ENCODE measurements at places on chromosomes 4 and X. TPM values are rescaled to one million over a fixed set of nuclear protein-coding genes. Genes with fewer than 3 reads are reported as not detected.

DNA sequence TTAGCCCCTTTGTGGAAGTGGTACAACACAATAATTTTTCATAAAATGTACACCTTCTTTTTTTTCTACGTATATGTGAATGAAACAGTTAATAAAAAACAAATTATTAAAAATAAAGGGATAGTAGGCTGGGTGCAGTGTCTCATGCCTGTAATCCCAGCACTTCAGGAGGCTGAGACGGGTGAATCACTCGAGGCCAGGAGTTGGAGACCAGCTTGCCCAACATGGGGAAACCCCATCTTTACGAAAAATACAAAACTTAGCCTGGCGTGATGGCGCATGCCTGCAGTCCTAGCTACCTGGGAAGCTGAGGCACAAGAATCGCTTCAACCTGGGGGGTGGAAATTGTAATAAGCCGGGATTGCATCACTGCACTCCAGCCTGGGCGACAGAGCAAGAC is 244.9 kb downstream of the RAPGEF2 start:
- no peak for DNase-seq

DNA sequence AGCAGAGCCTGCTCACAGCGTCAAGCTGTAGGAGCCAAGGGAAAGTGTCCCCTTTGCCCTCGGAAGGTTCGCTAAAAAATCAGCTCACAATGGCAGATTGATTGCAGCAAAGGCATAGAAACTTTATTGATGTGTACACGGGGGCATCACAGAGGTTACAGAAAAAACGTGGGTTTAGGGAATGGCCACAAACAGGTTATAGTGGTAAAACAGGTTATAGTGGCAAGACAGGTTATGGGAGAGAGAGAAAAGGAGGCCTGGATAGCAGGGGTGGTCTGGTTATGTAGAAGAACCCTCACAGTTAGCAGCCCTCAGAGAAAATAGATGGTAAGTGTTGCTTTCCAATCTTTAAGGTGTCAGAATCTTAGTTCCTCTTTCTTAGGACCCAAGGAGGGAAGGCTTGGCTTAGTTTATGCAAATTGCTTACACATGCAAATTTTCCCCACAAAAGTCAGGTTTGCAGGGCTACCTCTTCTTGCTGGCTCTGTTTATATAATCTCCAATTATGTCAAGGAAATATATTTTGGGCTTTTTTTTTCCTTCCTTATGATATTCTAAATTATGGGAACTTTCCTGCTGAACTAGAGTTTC is 113.7 kb downstream of the BMP15 start:
- no peak for DNase-seq

DNA sequence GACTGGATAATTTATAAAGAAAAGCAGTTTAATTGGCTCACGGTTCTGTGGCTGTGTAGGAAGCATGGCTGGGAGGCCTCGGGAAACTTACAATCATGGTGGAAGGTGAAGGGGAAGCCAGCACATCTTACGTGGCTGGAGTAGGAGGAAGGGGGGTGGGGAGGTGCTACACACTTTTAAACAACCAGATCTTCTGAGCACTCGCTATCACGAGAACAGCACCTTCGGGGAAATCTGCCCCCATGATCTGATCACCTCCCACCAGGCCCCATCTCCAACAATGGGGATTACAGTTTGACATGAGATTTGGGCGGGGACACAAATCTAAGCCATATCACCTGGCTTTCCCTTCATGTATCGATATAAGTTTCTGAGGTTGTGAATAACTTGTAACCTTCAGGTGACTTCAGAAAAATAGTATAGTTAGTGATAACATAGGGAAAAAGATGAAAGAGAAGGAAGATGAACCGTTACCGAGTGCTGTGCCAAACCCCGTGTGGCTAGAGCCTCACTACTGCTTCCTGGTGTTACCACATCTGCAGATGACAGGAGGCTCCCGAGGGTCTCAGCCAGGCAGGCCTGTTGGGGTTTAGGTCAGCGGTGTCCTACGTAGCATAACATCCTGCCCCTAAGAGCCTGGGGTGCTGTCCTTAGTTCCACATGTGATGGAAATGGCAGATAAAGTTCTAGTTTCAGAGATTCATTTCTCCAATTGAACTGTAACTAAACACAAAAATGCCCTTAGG is 103.5 kb downstream of the TNIP2 start:
- no peak for DNase-seq

GRCh38 chr4:152408514-152409327 is 127.2 kb downstream of the FBXW7 start:
- no peak for DNase-seq

DNA sequence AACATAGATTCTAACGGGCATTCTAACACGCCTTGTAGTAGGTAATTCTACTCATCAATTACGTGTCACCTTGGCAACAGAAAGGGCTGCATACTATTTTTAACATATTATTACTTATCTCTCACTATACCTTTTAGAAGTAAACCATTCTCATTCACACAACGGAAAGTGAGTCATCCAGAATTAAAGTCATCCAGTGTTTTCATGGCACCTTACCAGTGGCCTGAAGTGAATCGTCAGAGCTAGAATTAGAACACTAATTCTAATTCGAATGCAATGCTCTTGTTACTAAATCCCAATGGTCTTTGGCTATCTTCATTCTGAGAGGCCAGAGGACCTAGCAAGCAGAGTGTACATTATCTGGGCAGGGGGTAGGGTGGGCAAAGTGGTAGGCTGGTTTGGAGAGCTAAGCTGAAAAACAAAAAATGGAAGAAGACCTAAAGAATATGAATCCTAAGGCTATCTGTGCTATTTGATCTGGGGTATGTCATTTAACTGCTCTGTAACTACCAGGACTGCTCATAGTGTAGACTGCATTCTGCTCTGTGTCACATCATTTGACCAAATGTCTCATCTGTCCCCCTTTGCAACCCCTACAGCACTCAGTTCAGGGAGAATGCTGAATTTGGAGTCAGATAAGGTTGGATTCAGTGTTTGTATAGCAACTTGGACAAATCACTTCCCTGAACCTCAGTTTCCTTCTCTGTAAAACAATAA is 96.5 kb downstream of the HDAC8 start:
- DNase-seq: no peak

- no peak for DNase-seq
These were observed 8.8 kb upstream of the TBC1D25 start for GRCh38 chrX:48530736-48531135.

DNA sequence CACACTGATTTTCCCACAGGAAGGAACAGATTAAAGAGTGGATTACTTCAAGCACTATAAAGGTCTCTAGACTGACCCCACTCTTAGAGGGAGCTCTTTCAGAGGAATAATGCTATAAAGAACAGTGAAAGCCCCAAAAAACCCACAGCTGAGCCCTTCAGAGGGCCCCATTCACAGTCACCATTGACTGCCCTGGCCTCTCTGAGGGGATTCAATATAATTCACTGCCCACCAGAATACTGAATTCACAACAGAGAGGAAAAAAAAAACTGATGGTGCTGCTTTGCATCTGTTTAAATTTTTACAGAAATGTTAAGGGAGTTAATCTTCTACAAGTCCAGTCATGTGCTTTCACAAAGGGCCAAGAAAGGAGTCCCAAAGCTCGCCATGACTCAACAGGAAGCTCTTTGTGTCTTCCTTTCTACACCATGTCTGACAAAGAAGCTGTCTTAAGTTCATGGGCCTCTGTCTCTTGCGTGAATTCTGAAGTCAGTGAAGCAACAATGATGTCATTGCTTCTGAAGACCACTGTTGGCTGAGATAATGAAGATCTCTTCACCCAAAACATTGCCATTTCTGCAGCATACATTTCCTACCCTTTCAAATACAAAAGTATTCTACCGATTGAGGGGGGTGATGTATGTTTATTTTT is 174.9 kb downstream of the ADAMTS3 start:
- DNase-seq: no peak

- no peak for DNase-seq
These were observed 142.2 kb upstream of the PRPS2 start for GRCh38 chrX:12648995-12649394.

DNA sequence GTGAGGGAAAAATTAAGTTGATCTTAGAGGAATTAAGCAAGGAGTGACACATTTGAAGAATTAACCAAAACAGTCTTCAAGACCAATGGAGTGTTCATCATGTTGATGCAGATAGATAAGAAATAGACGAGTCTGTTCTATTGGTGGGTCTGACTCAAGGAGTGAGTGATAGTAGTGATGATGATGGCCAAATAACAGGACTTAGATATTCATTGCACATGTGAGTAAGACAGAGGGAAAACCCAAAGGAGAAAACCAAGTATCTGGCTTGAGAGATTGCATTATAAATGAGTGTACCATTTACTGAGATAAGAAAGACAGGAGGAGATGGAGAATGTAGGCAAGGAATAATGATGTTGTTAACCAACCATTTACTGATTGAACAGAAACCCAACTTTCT is 321.3 kb downstream of the ADGRL3 start:
- no peak for DNase-seq

GRCh38 chrX:154367474-154368308 is 6.7 kb downstream of the FLNA start:
- DNase-seq: no peak

- DNase-seq: no peak
These were observed 156.6 kb upstream of the SCML1 start for GRCh38 chrX:17580539-17581152.

DNA sequence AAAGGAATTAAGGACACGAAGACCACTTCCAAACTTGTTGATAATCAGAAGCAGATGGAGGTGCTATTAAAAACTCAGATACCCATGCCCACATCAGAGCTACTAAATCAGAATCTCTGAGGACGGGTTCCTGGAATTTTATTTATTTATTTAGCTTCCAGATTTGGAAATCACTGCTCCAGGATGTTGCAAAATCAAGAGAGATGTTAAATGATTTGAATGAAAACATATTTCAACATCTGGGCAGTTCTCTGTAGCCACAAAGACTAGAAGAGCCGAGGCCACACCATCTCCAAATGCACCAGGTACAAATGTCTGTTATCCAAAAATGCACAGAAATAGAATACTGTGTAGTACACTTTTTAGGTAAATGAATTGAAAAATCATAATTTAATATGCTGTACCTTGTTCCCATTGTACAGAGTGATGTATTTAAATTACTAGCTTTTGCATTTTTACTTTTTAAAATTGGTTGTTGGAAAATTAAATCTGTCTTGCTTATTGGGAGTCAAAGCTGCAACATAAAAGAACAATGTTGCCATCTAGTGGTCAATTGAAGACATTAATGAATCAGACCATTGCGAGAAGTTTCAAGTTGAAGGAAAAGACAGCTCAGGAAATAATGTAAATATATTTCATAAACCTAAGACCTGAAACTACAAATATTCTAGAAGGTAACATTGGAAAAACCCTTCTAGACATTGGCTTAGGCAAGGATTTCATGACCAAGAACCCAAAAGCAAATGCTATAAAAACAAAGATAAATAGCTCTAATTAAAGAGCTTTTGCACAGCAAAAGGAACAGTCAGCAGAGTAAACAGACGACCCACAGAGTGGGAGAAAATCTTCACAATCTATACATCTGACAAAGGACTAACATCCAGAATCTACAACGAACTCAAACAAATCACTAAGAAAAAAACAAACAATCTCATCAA is 151.3 kb upstream of the TTC29 start:
- no peak for DNase-seq

DNA sequence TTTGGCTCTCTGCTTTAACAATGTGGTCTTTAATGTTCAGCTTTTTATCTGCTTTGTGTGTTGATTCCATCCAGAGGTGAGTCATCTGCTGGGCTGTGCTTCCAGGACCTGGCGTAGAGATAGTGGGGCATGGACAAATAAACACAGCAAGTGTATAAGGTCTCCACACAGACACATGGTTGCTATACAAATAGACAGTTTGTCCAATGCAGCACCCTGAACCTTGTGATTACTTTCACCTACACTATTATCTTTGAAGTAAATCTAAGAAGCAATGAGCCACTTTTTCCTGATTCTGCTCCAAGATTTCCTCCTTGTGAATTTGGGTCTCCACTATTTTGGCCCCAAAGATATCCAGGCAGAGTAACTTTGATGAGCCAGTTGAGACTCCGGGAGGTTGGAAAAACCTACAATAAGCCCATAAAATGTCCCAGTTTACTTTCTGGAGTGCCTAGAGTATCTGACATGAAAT is 12.1 kb downstream of the PPARGC1A start:
- DNase-seq: no peak

- no peak for DNase-seq
These were observed 218.3 kb upstream of the HAND2 start for GRCh38 chr4:173748353-173748752.

DNA sequence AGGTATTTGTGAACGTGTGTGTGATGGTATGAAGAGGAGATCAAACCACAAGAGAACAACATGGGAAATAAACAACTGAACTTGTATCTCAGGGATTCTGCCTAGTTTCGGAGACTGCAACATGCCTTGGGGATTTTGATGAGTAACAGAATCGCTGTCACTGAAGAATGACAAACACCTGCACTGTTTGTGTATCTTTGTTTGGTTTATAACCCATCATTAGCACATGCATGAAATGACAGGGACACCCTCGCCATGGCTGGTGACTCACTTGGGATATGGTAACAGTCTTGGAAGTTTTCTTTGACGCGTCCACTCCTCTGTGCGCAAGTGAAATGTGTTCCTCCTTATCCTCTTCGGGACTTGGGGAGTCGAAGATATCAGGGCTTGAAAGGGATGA is 30.3 kb upstream of the MAP3K15 start:
- DNase-seq: no peak

DNA sequence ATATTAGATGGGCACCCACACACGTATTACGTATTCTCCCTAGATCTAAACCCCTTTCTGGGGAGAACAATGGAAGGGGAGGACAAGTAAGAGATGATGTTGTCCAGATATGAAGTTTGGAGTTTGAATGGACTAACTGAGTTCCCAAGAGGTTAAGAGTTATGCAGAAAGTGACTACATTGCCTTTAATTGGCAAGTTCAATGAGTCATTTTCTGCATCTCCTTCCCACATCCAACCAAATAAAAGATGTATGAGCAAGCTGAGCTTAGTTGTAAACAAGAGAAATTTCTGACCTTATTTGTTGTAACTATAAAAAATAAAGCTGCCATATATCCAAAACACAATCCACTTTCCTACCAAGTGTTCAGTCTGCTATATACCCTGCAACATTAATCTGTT is 50.5 kb downstream of the TIGD2 start:
- DNase-seq: no peak

DNA sequence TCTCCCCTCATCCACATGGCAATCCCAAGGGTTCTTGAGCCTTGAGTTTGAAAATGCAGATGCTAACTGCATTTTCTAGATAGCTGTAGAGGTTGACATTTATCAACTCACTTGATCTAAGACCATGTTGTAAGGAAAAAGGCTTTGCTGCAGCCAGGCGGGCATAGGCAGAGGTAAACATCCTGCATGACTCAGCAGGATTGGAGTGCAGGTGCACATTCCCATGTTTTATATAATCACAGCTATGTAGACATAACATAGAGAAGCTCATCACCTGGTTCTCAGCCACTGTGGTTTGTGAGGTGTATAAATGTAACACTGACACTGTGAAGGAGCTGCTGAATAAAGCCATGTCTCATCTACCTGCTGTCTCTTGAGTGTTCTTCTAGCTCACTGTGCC is 62.3 kb upstream of the PDE5A start:
- no peak for DNase-seq

The GRIA3 gene
- total RNA-seq: not detected

The CD38 gene
- total RNA-seq: not detected

The CDS1 gene
- 18.1 TPM for total RNA-seq

The AMOT gene
- 55.7 TPM for total RNA-seq

The PABPC5 gene
- total RNA-seq: not detected
